ENCODE measurements at places on chromosomes 3 and 15. TPM values are rescaled to one million over a fixed set of nuclear protein-coding genes. Genes with fewer than 3 reads are reported as not detected.

The TM4SF1 gene
- total RNA-seq, result 957 TPM

The SELENOS gene
- total RNA-seq, result 56.6 TPM

The GOLGA8J gene
- total RNA-seq, result not detected

The TMC3 gene
- total RNA-seq, result not detected
